Astrocyte (in vitro differentiated cells and primary cell): ENCODE measurements at places on chromosomes 7 and 10. TPM values are rescaled to one million over a fixed set of nuclear protein-coding genes. Genes with fewer than 3 reads are reported as not detected.

Gene SGPL1
- 101 and 108 TPM in 2 replicates for total RNA-seq

Gene CFAP70
- 1.2 and 1.3 TPM in 2 replicates for total RNA-seq

Gene KCND2
- total RNA-seq, result 0.24 and 0.30 TPM in 2 replicates

Gene AFAP1L2
- total RNA-seq, result 26.6 and 28.1 TPM in 2 replicates

Gene ANKRD30A
- total RNA-seq, result not detected in 2 replicates

Gene TMEM225B
- total RNA-seq, result 0.23 and 0.43 TPM in 2 replicates

Gene HOXA4
- not detected in 2 replicates for total RNA-seq

GRCh38 chr7:104980841-104981671 lies 32.9 kb upstream of the KMT2E start:
- no peaks in the 10 kb centered on the region for H3K27me3 ChIP-seq

DNA sequence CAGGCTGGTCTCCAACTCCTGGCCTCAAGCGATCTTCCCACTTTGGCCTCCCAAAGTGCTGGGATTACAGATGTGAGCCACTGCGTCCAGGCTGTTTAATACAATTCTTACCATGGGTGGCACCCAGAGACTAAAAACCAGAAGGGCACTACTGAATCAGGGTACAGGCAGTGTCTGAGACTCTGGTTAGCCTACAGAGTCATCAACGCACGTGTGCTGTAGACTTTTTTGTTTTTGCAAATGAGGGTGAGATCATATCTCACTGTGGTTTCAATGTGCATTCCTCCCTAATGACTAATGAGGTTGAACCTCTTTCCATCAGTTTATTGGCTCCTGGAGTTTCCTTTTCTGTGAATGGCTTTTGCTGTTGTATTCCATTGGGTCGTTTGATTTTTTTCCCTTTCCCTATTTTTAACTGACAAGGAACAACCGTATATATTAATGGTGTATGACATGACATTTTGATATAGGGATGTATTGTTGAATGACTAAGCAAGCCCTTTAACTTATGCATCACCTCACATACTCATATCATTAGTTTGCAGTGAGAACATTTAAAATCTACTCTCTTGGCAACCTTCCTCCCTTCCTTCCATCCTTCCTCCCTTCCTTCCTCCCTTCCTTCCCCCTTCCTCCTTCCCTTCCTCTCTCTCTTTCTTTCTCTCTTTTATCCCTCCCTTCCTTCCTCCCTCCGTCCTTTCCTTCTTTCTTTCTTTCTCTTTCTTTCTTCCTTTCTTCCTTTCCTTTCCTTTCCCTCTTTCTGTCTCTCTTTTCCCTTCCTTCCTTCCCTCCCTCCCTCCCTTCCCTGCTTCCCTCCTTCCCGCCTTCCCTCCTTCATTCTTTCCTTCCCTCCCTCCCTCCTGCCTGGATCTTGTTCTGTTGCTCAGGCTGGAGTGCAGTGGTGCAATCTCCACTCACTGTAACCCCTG lies 9.3 kb upstream of the TMEM270 start:
- peaks cover 25% of the 10 kb centered on the region for H3K4me1 ChIP-seq
- H3K27me3 ChIP-seq, result no peaks in the 10 kb centered on the region
- peak overlapping the region; percentile 98 for H3K27ac ChIP-seq
- peak; percentile 98 for DNase-seq
- H3K36me3 ChIP-seq, result no peaks in the 10 kb centered on the region
- peak overlapping the region; percentile 8 for H3K4me3 ChIP-seq

DNA sequence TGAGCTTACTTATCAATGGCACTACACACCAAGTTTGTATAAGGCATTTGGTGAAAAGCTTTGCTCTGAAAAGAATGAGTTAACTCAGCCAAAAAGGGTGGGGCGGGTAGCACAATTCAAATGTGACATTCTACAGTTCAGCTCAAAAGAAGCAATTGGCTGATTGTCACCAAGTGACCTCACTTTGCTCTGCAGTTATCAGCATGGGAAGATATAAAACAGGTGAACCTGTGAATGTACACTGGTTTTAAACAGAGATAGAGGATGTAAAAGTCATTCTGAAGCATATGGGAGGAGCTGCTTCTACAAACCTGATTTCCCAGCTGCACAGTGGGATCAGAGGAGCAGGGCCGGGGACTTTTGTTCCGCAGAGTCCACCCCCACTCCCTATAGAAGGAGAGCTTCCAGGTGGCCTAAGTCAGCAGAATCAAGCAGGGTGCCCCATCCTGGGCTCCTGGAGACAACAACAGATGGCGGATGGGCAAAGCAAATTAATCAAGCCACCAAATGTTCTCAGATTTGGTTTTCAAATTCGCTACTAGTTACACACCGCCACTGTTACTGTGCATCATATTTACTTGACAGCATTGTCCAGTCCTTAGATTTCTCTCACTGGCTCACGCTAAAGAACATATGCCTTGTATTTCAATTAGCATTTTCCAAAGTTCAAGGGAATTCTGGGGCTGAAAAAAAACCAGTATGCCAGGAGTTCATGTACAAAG lies 27.5 kb upstream of the NPVF start:
- H3K36me3 ChIP-seq, result no peaks in the 10 kb centered on the region
- H3K4me1 ChIP-seq, result no peaks in the 10 kb centered on the region
- H3K27me3 ChIP-seq, result no peaks in the 10 kb centered on the region
- H3K4me3 ChIP-seq, result no peak overlapping the region
- no peak for DNase-seq

DNA sequence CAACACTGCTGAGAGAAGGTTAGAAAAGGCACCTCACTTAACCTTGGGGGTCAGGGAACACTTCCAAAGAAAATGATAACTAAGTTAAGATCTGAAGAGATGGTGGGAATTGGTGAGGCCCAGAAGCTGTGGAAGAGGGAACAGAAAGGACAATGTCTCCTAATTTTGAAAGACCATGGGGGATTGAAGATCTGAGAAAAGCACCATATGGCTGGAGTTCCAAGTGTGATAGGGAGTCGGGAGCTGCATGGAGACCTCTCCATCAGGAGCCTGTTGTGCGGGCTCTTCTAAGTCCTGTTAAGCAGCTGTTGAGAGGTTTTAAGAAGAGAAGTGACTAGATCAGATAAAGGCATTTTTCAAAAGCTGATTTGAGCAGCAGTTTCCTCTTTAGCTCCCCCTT lies 254.3 kb downstream of the CDK14 start:
- H3K27me3 ChIP-seq, result no peaks in the 10 kb centered on the region
- no peak overlapping the region for H3K27ac ChIP-seq
- H3K36me3 ChIP-seq, result no peaks in the 10 kb centered on the region
- DNase-seq, result no peak
- no peaks in the 10 kb centered on the region for H3K4me1 ChIP-seq
- H3K4me3 ChIP-seq, result no peak overlapping the region

DNA sequence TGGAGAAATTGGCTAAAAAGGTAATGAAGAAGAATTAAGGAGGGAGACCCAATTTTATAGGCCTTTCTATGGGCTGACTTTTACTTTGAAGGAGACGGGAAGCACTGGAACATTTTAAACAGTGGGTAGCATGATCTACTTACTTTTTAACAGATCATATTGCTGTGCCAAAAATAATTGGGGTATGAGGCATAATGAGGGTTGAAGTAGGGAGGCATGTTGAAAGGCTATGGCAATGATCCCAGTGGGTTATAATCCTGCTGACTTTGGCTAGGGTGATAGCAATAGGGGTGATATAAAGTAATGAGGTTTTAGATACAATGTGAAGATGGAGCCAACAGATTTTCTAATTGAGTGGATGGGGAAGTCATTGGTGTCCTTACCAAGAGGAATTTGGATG lies 73.2 kb downstream of the GPR37 start:
- peak; percentile 28 for DNase-seq
- H3K27ac ChIP-seq, result no peak overlapping the region
- no peaks in the 10 kb centered on the region for H3K36me3 ChIP-seq
- H3K4me1 ChIP-seq, result no peaks in the 10 kb centered on the region
- no peak overlapping the region for H3K4me3 ChIP-seq
- no peaks in the 10 kb centered on the region for H3K27me3 ChIP-seq

DNA sequence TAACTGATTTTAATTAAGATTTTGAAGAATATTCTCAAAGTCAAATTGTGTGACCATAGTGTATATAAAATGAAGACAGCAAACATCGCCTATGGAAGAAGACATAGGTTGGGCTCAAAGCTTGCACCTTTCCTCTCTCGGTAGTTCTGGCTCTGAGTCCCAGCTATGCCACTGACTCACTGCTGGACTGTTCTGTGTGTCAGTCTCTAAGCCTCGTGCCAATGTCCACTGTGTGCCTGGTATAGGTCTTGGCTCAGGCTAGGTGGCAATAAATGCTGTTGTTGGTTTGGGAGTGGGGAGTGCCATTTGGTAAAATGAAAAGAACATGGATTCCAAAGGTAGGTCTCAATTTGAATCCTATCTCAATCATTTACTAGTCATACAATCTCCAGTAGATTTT lies 137.5 kb upstream of the RHEB start:
- DNase-seq, result no peak
- no peaks in the 10 kb centered on the region for H3K27me3 ChIP-seq
- H3K27ac ChIP-seq, result no peak overlapping the region
- peaks cover 8% of the 10 kb centered on the region for H3K4me1 ChIP-seq
- H3K36me3 ChIP-seq, result no peaks in the 10 kb centered on the region

DNA sequence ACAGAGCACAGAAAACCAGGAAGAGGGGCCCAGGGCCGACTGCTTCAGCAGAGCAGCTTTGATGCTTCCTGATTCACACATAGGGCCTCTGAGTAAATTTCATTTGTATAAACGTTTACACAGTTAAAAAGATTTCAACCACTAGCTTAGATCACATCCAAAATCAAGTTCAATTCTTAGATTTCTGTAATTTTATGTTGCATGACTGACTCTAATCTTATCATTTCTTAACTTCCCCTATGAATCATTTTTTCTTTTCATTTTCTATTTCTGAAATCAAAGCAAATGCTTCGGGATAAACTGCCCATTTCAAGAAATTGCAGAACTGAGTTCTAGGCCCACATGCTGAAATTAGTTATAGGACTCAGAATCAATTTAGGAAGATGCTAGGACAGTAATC lies 224.7 kb downstream of the INHBA start:
- H3K4me3 ChIP-seq, result no peak overlapping the region
- peaks cover 4% of the 10 kb centered on the region for H3K4me1 ChIP-seq
- DNase-seq, result no peak

- no peaks in the 10 kb centered on the region for H3K4me1 ChIP-seq
- H3K4me3 ChIP-seq, result no peak overlapping the region
- DNase-seq, result no peak
- no peaks in the 10 kb centered on the region for H3K36me3 ChIP-seq
Observed at GRCh38 chr10:1633783-1634182, 103.5 kb downstream of the ADARB2 start.

DNA sequence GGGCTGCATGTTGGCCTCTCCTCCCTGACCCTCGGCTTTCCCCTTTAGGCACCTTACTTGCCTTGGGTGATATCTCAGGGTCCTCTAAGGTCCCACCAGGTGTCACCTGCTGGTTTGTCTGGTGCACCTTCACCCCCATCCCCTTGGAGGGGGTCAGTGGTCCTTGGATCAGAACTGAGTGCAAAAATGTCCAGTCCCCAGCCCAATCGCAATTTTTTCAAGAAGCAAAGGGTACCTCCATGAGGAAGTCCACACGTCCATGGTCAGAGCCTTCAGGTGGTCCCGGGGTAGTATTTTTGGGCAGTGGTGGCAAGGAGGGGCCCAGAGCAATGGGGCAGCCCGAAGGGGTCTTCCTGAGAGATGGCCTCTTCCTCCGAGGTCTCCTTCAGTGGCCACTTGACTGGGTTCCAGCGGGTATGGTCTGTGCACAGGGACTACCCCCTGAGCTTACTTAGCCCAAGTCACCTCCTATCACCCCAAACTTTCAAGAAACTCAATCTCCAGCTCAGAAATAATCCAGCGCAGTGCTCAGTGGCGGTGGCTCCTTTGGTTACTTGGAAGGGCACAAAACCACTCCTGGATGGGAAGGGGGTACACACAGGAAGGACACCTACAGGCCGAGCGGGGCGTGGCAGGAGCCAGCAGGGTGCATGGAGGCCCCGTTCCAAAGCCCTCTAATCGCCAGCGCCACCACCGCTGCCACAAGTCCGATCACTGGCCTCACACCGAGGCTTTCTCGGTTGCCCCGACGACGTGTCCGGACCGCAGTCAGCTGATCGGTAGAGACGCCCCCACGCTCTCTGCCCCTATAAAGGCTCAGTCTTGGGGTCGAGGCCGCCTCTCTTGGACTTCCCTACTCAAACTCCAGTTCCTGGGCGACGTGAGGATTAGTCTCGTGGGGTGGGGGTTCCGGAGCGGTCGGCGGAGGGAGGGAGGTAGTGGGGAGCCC lies 4.5 kb downstream of the SAP25 start:
- H3K4me1 ChIP-seq, result peaks cover 29% of the 10 kb centered on the region
- H3K27me3 ChIP-seq, result no peaks in the 10 kb centered on the region
- DNase-seq, result no peak
- H3K27ac ChIP-seq, result no peak overlapping the region

GRCh38 chr10:113060201-113061053 lies 110.4 kb downstream of the TCF7L2 start:
- no peaks in the 10 kb centered on the region for H3K36me3 ChIP-seq
- no peak overlapping the region for H3K27ac ChIP-seq
- H3K27me3 ChIP-seq, result no peaks in the 10 kb centered on the region
- DNase-seq, result no peak
- no peak overlapping the region for H3K4me3 ChIP-seq

DNA sequence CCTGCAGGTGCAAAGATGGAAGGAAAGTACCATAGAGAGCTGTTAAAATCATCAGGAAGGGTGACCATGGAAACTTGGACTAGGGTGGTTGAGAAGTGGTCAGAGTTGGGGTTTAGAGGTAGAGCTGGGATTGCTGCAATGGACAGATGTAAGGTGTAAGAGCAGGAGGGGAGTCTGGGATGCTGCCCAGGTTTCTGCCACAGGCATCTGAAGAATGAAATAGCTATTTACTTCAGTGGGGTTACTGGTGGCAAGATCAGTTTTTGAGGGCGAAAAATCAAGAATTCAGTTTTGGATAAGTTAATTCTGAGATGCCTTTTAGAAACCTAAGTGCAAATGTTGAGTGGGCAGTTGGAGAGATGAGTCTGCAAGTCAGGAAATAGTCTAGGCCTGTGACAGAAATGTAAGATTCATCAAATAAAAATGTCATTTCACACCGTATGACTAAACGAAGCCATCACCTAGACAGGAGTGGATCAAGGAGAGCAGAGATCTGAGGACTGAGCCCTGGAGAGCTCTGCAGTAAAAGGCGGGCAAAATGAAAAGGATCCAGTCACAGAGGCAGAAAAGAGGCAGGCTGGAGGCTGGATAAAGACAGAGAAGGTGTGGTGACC lies 22.7 kb upstream of the TOMM7 start:
- no peaks in the 10 kb centered on the region for H3K4me1 ChIP-seq
- DNase-seq, result peak; percentile 93
- H3K4me3 ChIP-seq, result no peak overlapping the region
- H3K36me3 ChIP-seq, result no peaks in the 10 kb centered on the region
- H3K27ac ChIP-seq, result no peak overlapping the region
- no peaks in the 10 kb centered on the region for H3K27me3 ChIP-seq

DNA sequence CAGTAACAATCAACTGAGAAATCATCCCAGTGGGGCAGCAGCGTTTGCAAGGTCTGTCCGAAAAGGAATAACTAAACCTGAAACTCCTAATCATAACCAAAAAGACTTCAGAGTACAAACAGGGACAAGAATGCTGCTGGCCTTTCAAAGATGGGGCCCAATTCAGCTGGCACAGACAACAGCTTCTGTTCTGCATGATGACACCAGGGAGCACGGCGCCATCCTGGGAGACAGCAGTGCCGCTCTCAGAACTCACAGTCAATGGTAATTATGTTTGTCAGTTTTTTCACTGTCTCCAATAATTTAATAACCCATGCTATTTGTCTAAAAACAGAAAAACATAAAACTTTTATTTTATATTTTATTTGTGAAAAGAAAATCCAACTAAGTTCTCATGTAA lies 90.0 kb downstream of the LARP4B start:
- H3K36me3 ChIP-seq, result peaks cover 27% of the 10 kb centered on the region
- H3K4me3 ChIP-seq, result no peak overlapping the region
- no peak overlapping the region for H3K27ac ChIP-seq
- DNase-seq, result no peak
- peaks cover 17% of the 10 kb centered on the region for H3K4me1 ChIP-seq
- no peaks in the 10 kb centered on the region for H3K27me3 ChIP-seq

GRCh38 chr7:96342049-96342448 lies 20.2 kb upstream of the SLC25A13 start:
- H3K4me3 ChIP-seq, result no peak overlapping the region
- no peak for DNase-seq
- H3K36me3 ChIP-seq, result no peaks in the 10 kb centered on the region
